ENCODE measurements at places on chromosomes 3 and 15.
A peak's percentile ranks its signal among the peaks of the same experiment; 100 is the strongest.

GRCh38 chr3:25652921-25653320, 11.8 kb downstream of the TOP2B start:
- DNase-seq: no peak

- DNase-seq: no peak
Observed at GRCh38 chr3:163266731-163267130, 1770.1 kb downstream of the OTOL1 start.

DNA sequence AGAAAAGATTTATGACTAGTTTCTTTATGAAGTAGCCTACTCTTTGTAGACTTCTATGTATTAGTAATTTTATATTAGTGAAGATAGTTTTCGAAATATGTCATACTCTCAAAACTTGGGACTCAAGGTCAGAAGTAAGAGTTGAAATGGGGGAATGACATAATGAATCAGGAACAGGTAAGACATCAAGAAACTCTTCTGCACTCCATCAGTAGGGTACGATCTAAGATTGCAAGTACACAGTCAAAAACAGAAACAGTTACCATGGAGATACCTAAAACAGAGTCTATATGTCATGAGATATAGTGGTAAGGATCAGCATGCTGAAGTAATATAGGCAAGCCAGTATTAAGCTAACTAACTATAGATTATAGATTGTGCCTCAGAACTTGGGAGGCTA, 187.0 kb upstream of the MLF1 start:
- DNase-seq: no peak

- DNase-seq: peak; percentile 65
Observed at GRCh38 chr3:111338059-111338698, 203.8 kb upstream of the CD96 start.

GRCh38 chr3:145981056-145981455, 179.9 kb downstream of the PLOD2 start:
- DNase-seq: no peak

GRCh38 chr3:177545964-177546363, 348.7 kb upstream of the TBL1XR1 start:
- no peak for DNase-seq

DNA sequence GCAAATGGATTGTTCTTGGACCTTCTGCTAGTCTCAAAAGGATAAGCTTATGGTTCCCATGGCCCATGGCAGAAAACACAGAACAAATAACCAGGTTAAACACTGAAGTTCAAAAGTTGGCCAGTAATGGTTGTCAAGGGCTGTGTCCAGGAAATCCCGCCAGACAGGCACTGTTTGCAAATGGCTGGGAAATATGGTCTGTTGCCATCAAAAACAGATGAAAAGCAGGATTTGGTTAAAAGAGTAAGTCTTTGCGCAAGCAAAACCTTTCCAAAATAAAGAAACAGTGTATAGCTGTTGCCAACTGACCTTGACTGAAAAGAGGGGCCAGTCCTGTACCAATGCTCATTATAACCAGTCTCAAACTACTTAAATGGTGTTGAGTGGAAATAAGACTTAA, 58.6 kb downstream of the WWTR1 start:
- DNase-seq: no peak

- no peak for DNase-seq
Observed at GRCh38 chr3:197487911-197488391, 67.8 kb downstream of the BDH1 start.

DNA sequence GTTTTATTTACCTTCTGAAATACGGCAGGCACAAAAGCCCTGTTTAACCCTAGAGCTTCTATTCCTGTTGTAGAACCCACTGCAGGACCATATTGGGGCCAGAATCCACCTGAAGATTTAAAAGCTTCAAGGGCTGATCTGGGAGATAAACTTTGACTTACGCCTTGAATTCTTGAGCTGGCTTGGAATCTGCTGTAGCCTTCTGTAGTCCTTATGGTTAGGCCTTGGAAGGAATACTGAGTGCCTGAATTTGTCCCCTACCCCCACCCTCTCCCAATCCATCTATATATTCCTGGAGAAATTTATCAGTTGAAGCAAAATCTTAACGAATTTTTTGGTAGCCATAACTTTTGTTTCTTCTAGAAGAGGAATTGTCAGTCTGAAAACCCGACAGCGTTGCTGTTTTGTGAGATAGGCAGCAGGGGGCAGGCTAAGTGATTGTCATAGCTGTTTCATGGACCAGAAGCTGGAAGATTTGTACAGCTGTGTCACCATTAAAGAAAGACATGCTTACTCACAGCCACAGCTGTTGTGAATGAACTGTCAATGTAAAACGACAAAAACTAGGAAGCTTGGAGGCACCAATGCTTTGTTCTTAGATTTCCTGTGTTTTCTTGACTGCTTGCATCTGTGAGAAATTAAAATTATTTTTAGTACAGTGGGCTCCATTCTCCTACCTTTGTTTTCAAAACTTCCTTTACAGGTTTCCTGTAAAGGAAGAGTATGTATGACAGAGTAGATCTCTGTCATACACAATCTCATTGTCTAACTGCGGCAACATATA, 12.8 kb downstream of the LXN start:
- DNase-seq: peak; percentile 44

DNA sequence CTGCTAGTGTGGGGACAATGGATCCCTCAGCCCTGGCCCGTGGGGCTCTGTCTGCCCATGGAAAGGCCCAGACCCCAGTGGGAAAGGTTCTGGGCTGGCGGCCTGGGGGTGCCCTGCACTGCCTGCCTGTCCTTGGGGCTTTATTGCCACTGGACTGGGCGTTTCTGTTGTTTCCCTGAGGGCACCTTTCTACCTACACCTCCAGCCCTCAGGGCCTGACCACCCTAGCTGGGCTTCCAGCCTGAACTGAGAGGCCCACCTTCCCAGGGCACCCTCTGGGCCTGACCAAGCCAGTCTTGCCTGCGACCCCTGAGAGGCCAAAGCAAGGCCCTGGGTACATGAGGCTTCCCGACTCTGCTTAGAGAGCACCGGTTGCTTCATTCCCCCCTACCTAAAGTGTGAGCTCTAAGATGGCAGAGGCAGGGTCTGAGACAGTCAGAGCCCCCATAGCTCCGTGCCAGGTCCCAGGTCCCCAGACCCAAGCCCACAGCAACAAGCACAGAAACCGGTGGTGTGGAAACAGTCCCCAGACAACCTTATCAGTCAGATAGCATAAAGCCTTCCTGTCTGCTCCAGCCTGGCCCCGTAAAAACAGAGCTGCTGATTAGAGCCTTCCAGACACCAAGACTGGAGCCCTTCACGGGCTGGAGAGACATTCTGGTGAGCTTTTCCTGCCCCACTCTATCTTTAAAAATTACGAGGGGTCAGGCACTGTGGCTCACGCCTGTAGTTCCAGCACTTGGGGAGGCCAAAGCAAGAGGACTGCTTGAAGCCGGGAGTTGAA, 102.8 kb downstream of the CHSY1 start:
- no peak for DNase-seq

- DNase-seq: no peak
Observed at GRCh38 chr3:12946649-12947316, 105.4 kb upstream of the RPL32 start.

DNA sequence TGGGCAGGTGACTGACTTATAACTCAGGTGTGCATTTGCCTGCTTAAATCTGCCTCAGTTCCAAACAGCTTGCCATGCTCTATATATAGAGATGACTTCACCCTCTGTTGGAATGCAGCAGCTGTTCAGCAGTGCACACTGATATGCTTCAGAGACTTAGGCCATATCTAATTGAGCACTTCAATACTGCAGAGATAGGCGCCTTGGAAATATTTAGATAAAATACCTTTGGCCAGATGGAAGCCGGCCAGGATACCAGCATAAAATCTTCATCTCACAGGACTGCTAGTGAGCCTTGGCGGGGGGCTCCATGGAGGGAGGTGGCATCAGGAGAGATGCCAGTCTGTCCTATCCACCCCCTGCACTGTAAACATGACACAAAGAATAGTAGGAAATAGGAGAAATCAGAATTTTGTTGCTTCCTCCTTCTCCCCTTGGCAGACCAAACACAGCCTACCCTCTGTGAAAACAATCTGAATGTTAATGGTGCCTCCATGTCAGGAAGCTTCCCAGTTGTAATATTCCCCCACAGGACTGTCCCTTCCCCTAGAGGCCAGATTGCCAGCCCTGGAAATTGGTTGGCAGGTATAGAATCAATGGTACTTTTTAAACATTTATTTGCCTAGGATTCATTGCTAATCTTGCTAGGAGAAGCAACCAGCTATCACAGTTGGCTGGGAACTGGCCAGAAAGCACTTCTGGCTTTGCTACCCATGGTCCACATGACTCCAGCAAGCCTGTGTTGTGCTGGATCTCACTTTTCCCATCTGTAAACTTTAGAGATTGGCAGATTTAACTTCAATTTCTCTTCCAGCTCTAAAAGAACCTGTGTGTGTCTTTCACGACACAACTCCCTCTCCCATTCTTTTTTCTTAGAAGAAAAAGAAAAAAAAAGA, 215.5 kb upstream of the KCNMB2 start:
- DNase-seq: peak; percentile 11

DNA sequence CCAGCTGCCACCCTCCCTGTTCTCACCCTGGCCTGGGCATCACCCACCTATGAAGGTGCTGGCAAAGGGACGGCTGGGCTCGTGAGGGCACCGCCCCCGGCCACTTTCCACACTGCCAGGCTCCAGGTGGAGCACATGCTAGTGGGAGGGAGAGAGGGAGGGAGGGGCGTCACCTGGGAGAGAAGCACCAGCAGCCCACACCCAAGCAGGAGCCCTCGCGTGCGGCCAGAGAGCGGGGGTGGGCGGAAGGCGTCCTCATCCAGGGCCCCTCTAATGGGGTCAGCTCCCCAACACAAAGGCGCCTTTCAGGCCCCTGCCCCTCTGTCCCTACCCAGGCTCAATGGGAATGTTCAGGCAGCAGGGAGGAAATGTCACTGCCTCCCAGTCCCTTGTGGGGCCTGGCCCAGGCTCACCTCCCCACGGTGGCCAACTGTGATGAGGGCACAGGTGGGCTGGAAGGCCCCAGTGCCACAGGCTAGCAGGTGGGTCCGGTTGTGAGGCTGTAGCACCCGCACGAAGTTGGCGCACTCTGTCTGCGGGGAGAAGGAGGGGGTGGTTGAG, 3.1 kb downstream of the SEMA3G start:
- DNase-seq: no peak

GRCh38 chr3:106575029-106575428, 706.2 kb upstream of the CBLB start:
- DNase-seq: no peak

- DNase-seq: no peak
Observed at GRCh38 chr3:119937229-119937628, 155.3 kb downstream of the NR1I2 start.

DNA sequence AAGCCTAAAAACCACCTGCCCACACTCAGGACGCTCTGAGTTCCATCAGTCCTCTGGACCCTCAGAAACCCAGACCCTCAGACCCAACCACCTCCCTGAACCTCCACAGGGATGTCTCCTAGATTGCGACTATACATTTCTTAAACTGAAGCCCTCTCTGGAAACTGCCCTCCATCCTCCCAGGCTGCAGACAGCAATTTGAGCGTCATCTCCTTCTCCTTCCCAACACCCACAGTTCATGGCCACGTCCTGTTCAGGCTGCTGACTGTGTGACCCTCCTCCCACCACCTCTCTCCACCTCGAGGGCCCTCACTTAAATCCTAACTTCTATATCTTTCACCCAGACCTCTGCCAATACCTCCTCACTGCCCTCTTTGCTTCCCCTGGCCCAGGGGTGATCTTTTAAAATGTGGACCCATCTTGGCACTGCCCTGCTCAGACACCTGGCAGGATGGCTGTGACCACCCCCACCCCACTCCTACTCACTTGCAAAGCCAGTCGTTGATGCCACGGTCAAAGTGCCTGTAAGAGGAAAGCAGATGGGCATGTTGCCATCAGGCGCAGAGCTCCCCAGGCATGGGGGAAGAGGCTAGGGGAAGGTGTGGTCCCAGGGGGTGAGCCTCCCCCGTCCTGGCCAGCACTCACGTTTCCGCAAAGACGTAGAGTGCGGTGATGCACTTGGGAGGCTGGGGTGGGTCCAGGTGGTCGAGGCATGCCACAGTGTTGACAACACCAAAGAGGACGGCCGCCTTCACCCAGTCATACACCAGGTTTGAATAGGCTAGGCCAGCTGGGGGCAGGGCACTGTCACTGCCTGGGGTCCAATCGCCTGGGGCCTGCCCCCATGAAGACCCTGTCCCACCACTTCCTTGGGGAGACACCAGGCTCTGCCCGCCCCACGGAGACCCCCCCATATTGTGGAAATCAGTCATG, 6.0 kb downstream of the HHATL start:
- no peak for DNase-seq

DNA sequence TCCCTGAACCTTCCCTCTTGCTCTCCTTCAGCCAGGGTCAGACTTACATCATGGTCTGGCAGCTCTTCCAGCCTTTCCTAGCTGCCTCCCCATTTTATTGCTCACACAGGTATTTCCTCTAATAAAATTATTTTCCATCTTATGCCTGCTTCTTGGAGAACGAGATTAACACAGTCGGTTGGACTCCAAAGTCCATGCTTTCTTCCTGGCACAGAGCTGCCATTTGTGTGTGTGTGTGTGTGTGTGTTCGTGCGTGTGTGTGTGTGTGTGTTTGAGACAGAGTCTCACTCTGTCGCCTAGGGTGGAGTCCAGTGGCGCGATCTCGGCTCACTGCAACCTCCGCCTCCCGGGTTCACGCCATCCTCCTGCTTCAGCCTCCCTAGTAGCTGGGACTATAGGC, 15.5 kb downstream of the FSD2 start:
- DNase-seq: no peak

DNA sequence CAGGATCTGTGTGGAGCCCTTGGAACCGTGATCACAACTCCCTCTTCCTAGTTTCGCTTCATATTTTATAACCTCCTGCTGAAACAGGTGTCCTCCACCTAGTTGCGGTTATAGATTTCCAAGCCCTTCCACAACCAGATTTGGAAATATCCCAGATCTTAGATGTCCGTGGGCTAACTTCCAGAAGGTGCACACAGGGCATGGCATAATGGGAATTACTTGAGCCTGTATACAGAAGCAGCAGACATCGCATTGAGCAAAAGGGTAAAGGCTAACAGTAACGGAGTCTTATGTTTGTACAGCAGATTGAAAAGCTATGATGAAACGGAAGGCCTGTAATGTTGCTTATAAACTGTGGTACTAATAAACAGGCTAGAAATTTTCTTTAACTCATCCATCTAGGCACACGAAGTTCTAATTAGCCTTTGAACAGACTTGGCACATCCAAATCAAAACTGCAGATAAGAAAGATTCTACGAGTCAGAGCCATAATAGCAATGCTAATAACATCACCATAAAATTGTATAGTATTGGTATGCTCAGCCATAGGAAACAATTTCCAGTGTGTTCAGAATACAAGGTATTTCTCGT, 1.2 kb upstream of the USF3 start:
- DNase-seq: no peak

Measured in NCI-H1417 (cell line).